ENCODE measurements at places on chromosomes 13 and 19.
A peak's percentile ranks its signal among the peaks of the same experiment; 100 is the strongest.

- DNase-seq = no peak
These were observed 32.9 kb downstream of the NAXD start for GRCh38 chr13:110648146-110648819.

GRCh38 chr13:114027046-114027715 is 53.3 kb upstream of the C13orf46 start:
- no peak for DNase-seq

GRCh38 chr13:96551546-96551945 is 442.7 kb downstream of the OXGR1 start:
- DNase-seq = no peak

DNA sequence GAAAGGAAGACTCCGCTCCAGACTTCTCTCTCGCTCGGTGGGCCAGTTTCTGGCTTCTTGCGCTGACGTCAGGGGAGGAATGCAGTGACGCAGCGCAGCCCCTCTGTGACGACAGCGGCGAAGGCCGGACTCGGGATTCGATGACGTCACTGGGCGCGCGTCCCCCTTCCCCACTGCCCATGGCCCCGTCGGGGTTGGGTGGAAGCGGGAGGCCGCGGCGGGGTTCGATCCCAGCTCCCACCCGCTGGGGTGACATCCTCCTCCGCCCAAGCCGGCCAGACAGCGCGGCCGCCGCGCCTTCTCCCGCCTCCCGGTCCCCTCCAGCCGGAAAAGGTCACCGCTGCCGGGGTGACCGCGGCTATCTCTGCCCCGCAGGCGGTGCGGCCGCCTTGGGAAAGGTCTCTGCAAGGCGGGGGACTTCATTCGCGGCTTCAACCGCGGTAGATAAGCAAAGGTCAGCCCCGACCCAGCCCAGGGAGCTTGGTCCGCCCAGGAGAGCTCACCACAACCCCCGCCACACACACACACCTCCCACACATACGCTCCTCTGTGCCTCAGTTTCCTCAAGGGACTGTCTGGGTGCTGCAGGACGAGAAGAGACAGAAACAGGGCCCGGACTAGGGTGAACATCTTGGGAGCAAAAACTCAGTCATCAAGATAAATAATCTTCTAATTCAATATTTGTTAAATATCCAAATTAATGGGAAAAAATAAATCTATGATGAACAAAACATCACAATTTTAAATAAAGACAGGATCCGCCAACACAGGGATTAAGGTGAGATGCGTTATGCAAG is 844 bp upstream of the RFX1 start:
- no peak for DNase-seq

GRCh38 chr13:43307921-43308433 is 284.6 kb downstream of the DNAJC15 start:
- DNase-seq = no peak

- no peak for DNase-seq
These were observed 247.7 kb downstream of the SLITRK1 start for GRCh38 chr13:83634601-83635000.

- peak; percentile 57 for DNase-seq
These were observed 5.5 kb downstream of the IER2 start for GRCh38 chr19:13155472-13156359.

GRCh38 chr13:77387607-77388200 is 60.8 kb upstream of the MYCBP2 start:
- no peak for DNase-seq

DNA sequence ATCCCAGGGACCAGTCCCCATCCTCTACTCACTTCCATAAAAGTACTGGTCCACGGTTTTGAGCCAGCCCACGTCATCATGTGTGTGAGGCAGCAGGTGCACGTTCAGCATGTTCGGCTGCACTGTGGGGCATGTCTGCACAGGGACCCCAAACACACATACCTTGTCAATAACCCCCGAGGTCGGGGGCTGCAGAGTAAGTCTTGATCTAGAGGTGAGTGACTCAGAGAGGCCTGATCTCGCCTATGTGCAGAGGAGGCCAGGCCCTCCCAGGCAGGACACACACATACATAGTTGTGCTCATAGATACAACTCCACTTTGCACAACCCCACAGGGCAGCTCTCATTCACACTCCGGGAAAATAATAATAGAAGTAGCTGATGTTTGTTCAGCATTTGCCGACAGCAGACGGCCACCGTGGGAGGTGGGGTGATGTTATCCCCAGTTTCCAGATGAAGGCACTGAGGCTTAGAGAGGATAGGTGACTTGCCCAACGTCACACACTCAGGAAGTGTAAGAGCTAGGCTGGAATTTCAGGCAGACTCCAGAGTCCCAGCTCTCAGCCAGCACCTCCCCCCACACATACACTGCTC is 774 bp downstream of the MAN2B1 start:
- no peak for DNase-seq

GRCh38 chr19:56105090-56105701 is 15.9 kb downstream of the ZNF787 start:
- DNase-seq = peak; percentile 22

GRCh38 chr13:96946709-96947311 is 47.5 kb downstream of the OXGR1 start:
- DNase-seq = no peak

DNA sequence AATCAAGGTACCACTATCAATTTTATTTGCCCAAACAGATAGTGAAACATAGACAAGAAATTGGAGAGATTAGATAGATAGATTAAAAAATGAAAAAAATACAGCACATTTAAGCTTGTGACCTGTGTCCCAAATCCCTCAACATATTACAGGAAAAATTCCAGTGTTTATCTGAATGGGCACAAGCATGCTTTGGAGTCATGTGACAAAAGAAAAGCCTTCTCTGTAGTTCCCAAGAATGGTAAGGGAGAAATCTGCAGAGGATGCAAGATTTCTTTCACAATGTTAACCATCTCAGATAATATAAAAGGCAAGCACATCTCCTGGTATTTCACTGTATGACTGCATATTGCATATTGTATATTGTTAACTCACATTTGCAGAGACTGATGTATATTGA is 168.0 kb downstream of the PCDH9 start:
- DNase-seq = no peak

DNA sequence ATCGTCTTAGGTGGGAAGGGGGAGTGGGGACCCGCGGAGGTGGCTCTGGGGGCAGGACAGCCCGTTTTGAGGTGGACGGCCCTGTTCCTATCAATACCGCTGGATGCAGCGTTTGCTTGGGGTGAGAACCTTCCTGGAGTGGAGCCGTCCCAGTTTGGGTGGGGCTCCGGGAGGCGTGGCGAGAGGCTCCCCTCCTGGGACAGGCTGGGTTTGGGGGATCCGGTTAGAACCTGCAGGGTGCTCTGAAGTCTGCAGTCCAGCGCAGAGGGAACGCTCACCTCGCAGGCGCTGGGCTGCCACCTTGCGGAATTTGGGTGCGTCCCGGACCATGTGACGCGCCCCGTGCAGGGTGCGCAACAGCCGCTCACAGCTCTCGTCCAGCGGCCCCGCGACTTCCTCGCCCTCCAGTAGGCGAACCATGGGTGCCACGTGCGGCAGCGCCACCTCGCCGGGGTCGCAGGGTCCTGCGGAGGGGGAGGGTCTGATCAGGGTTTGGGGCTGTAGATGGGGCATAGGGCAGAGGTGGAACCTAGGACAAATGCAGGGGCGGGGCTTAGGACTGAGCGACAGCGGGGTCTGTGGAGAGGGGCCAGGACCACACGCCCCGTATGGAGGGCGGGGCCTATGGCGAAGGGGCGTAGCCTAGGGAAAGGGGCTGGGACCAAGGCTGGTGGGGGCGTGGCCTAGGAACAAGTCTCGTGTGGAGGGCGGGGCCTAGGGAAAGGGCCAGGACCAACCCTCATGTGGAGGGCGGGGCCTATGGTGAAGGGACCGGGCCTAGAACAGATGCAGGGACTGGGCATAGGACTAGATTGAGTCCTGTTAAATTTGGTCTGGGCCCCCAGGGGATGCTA is 13.8 kb downstream of the SH2D3A start:
- peak; percentile 61 for DNase-seq

- no peak for DNase-seq
These were observed 78.7 kb downstream of the ZNF536 start for GRCh38 chr19:30450835-30451321.

DNA sequence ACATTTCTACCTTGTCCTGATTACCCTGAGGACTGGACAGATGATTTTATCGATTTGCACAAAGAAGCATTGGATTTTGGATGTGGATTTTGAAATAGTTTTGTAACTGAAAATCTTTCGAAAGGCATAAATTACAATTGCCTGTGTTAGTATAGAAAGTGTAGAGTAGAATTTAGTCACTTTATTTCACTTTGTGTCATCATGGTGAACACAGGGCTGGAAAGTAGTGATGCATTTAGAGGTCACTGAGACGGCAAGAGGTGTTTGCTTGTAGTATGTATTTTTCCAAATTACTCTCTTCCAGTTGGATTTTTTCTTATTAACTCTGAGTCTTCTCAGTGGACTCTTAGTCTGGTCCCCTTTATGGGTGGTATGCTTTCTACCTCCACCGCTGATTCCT is 326.0 kb downstream of the NALCN start:
- DNase-seq = no peak

DNA sequence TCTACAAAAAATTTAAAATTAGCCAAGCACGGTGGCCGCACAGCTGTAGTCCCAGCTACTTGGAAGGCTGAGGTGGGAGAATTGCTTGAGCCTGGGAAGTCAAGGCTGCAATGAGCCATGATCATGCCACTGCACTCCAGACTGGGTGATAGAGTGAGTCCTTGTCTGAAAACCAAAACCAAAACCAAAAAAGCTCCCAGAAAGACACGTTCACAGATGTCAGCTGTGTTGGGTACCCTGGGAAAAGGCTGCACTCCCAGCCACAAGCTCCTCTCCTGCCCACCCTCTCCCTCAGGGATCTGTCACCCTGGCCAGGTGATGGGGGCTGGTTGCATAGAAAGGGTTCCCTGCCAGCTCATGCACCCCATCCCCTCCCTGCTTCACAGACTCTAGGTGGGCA is 53.3 kb downstream of the RNF6 start:
- no peak for DNase-seq

GRCh38 chr13:94050686-94051085 is 428.8 kb downstream of the DCT start:
- no peak for DNase-seq

DNA sequence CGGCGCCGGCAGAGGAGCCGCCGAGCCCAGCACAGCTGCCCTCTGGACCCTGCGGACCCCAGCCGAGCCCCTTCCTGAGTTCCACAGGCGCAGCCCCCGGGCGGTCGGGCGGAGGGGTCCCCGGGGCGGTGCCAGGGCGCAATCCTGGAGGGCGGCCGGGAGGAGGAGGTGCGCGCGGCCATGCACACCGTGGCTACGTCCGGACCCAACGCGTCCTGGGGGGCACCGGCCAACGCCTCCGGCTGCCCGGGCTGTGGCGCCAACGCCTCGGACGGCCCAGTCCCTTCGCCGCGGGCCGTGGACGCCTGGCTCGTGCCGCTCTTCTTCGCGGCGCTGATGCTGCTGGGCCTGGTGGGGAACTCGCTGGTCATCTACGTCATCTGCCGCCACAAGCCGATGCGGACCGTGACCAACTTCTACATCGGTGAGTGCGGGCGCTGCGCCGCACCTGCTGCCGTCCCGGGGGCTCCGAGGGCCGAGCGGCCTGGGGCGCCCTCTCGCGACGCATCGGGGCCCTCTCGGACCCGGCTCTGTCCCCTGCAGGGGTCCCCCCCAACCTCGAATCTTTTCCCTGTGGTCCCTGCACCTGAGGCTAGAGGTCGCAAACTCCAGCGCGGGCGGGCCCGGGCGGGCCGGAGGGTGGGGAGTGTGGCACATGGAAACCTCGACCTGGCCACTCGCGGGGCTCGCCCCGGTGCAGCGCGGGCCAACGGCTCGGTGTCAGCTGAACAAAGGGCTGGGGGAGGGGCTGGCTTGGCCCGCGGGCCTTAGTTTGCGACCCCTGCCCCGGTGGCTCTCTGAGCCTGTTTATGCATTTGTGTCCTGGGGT is at the start of gene KISS1R:
Gene KISS1R, plus strand, starts transcription at position 11 of the 829 bp plus-strand sequence. Its CDS starts 170 bp downstream, at position 181.
- DNase-seq = no peak

- DNase-seq = no peak
These were observed 2.0 kb downstream of the LMTK3 start for GRCh38 chr19:48509467-48510194.

DNA sequence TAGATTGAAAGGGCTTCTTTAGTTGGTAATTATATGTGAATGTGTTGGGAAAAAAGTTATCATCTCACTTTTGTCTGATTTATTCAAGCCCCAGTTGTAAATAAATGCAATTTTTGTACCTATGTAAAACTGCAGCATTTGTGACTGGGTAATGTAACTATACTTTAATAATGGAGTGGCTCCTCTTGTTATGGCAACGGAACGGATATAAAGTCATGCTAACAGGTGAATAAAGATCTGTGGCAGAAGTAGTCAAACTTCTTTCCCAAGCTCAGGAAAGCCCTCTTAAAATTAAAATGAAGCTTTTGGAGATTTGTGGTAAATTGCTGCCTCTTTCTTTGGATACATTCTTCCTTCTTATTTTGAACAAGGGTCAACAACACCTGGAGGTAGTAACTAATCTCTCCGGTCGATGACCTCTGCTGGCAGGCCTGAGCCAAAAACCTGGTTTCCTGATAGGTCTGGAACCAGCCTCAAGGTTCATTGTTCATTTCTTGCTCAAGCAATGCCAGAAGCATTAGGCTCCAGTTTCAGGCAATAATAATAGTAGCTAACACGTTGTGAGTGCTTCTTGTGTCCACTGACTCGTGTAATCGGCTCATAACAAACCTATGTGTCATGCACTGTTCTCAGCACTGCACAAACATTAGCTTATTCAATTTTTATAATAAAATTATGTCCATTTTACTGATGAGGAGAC is 313.4 kb upstream of the DACH1 start:
- no peak for DNase-seq

- DNase-seq = no peak
These were observed 722 bp downstream of the DCAF15 start for GRCh38 chr19:13952931-13953531.

GRCh38 chr19:48006762-48007161 is 12.3 kb downstream of the ELSPBP1 start:
- DNase-seq = no peak

DNA sequence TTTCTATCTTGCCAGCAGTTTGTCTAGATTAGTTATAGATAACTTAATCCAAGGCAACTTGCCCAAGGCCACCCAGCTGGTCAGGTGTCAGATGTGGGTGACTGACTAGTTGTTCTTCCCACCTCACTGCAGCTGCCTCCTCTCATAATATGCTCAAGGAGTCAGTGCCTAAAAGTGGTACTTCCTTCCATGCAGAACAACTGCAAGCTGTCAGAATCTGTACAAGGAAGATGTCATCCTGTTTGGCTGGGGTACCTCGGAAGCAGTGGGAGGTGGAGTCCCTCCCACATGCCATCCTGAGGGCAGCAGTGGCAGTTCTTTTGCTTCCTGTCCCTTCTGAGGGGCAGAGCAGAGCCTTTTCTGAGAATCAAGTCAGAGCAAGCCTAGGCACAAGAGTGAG is 193.2 kb upstream of the RFC3 start:
- no peak for DNase-seq
